Activated CD4-positive, alpha-beta T cell treated with anti-CD3 and anti-CD28 coated beads, Interleukin-2, amount 50 U/mL, for 24 hours (primary cell): ENCODE measurements at places on chromosomes 2 and 18.

DNA sequence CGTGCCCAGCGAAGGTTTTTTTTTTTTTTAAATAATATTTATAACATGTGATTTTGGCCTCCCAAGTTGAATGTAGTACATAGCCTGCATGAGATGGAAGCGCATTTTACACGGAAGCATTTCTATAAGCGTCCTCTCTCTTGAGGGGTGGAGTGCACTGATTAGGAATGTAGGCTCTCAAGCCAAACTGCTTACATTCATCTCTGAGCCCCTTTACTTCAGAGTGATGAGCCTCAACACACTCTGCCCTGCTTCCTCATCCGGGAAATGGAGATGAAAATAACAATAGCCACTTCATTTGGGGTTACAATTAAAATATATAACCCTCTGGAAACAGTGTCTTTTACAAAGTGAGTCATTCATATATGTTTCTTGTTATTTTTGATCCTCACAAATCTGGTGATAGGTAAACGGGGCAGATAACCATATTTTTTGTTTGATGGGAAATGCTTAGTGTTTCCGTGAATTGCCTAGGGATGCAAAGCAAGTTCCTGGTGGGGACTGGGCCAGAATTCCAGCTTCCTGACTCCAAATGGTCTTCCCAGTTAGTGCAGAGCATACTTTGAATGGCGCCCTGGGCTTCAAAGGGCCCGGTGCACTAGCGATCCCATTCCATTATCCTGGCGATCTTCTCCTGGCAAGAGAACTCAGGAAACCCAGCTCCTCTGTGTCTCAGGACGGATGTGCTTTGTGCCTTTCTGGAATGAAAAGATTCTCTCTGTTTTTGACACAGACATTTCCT lies 124.3 kb downstream of the PIEZO2 start:
- DNase-seq, result no peak

DNA sequence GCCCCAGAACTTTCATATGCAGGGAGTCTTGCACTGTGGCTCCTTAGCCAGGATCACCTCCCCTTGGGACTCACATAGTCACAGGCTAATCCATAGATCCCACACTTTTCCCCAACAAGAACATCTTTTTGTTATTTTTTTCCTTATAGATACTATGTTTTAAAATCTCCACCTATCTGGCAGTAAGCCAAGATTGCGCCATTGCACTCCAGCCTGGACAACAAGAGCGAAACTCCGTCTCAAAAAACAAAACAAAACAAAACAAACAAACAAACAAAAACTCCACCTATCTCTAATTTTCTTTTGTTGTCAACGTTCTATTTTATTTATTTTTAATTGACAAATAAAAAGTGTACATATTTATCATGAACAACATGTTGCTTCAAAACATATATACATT lies 141.7 kb downstream of the PDE11A start:
- DNase-seq, result no peak

- DNase-seq, result no peak
Measured at GRCh38 chr2:241895712-241896641, 26.4 kb downstream of the RTP5 start.

DNA sequence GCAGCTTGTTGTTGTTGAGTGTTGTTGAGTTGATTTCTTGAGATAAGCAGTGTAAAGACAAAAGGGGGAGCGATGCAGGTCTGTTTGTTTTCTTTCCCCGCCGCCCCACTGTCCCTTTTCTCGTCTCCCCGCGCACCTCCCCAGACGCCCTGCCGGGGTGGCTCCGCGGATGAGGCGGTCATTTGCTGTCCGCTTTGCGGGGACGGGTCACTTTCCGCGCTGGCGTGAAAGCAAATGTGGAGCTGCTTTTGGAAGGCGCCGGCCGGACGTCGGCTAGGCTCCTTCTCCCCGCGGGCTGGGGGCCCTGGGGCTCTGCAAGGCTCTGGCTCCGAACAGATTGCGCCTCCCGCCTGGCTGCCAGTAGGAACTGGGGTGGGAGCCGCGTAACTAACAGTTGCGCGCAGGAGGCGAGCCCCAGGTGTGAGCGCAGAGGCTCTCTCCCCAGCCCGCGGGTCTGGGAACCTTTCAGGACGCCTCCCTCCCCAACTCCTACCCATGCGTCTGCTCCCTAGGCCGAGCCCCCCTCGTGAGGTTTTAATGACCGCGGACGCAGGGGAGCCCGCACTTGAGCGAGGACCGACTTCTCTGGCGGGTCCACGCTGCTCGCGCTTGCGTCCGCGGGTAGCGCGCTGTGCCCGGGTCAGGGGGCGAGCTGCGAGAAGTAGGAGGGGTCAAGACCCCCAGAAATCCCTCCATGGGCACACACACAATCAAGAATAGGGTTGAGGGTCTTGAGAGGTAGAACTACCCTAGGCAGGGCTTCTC lies 146.6 kb downstream of the MEIS1 start:
- no peak for DNase-seq

DNA sequence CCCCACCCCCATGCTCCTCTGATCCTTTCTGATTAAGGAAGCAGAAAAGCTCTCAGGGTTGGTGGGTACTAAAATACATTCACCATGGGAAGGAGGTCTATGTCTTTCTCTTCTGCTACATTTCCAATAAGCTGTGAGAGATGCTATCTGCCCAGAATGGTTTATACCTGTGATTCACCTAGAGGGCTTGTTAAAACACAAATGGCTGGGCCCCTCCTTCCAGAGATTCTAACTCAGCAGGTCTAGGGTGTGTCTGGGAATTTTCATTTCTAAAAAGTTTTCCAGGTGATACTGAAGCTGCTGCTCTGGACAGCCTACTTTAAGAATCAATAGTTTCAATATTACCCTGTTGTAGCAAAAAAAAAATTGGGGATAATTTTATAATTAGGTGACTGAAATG lies 772.2 kb upstream of the ZEB2 start:
- no peak for DNase-seq

DNA sequence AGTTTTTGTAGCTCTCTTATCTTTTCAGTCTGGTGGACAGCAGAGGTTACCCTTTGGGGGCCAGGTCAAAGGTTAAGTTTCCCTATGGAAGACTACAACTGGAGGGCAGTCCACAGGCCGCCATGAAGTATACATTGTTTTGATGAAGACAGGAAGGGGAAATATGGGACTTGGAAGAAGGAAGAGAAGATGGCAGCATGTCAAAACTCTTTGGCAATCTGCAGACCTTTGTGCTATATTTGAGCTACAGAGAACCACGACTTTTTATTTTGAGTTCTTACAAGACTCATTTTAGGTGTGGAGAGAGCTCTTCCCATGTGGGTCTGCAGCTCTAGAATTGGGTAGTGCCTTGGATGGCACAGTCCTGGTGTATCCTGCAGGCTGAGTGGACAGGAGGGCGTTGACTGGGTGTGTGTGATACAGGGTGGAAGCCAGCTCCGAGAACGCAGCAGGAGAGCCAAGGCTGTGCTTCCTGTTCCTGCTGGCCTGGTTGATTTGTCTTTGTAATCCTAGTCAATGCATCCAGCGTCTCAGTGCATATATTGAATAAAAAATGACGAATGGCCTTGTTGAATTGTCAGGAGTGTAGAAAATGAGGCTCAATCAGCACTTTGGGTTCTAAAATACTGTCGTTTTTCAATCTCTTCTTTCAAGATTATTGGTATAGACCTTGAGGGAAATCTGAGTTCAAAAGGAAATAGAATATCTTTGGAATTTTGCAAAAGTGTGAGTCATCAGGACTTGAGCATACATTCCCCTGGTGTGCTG lies 11.5 kb downstream of the ITGA6 start:
- DNase-seq, result no peak

DNA sequence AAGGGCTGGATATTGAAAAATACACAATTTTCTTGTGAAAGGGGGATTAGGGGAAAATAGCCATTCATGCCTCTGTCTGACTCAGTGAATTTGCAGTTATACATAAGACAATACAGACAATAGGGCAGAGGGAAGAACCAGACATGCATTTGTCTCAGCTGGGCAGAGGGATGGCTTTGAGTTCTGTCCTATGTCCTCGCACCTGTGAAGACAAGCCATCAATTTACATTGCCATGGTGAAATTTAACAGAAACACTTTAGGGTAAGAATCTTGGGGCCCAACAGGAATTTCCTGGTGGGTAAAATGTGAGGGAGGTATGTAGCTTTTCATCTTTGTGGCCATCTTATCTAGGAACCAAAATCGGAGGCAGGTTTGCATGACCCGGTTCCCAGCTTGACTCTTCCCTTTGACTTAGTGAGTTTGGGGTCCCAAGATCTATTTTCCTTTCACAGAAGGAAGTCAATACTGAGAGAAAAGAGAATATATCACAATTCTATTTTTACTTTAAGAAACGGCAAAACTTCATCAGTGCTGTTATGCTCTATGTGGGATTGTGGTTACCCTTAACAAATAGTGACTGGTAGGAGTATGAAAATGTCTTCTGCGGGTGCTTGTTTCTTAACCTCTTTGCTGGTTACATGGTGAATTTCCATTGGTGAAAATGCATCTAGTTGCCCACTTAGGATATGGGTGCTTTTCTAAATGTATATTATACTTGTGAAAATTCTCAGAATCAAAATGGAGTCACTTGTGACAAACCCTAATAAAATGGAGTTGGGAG lies 221.8 kb downstream of the SPP2 start:
- no peak for DNase-seq

- no peak for DNase-seq
Measured at GRCh38 chr2:156380117-156380645, 47.7 kb upstream of the NR4A2 start.

- no peak for DNase-seq
Measured at GRCh38 chr2:4693266-4693665, 989.9 kb downstream of the DCDC2C start.

GRCh38 chr2:217711188-217711587 lies 291.6 kb downstream of the TNS1 start:
- no peak for DNase-seq

DNA sequence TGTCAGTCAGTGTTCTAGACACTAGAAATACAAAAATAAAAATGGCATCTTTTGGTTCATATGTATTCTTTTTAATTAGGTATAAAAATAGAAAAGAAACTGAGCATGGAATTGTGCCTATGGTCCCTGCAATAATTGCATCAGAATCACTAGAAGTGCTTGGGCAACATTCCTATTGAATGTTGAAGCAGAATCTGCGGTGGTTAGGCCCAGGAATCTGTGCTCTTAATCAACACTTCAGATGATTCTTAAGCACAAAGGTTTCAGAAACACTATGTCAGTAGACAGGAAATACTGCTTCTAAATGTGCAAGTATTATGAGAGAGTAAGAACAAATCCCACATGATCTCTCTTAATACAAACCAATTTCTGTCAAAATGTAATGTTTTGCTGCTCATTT lies 20.3 kb upstream of the RBBP8 start:
- no peak for DNase-seq

- no peak for DNase-seq
Measured at GRCh38 chr2:30149976-30150375, 3.2 kb downstream of the YPEL5 start.

DNA sequence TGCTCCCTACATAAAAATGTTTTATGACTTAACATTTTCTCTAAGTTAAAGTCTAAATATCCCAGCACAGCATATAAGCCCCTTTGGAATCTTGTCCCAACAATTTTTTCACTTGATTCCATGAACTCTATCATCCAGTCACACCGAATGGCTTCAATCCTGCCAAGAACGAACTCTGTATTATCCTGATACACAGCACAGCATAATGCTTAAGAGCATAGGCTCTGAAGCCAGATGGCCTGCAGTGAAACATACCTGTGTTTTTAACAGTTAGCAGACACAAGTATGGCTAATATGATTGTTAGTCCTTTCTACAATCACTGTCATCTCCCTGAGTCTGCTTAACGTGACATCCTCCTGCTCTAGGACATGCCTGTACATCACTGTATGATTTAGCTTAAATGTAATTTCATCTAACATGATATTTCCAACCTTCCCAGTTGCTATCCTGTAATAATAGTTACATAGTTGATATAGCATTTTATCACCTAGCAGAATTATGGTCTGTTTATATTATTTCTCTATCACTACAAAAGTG lies 669.5 kb downstream of the ERBB4 start:
- no peak for DNase-seq

GRCh38 chr2:236236559-236237452 lies 27.4 kb downstream of the ASB18 start:
- DNase-seq, result no peak

- DNase-seq, result no peak
Measured at GRCh38 chr2:929011-929735, 21.5 kb upstream of the SNTG2 start.

DNA sequence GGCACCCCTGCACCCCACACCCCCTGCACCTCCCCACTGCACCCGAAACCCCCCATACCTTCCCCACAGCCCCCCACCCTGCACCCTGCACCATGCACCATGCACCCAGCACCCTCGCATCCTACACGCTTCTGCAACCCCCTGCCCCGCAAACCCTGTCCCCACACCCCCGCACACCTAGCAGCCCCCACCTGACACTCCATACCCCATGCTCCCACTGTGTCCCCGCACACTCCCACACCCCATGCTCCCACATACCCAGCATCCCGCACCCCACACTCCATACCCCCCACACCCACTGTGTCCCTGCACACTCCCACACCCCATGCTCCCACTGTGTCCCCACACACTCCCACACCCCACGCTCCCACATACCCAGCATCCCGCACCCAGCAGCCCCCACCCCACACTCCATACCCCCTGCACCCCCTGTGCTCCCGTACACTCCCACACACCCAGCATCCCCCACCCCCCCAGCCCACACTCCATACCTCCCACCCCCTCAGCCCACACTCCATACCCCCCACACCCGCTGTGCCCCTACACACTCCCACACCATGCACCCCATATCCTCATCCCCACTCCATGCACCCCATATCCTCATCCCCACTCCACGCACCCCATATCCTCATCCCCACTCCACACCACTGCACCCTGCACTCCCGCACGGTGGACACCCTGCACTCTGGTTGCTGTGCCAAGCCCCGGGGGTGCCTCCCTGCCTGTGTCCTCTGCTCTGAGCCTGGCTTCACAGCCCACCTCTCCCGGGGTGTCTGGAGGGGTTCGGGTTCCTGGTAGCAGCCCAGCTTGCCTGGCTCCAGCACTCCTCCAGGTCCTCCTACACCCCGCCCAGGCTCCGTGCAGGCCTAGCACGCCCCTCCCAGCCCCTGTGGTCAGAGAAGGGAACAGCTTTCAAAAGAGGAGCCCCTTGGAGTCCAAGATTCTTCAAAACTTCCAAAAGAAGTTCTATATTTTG lies 93.9 kb upstream of the CTDP1 start:
- DNase-seq, result no peak

DNA sequence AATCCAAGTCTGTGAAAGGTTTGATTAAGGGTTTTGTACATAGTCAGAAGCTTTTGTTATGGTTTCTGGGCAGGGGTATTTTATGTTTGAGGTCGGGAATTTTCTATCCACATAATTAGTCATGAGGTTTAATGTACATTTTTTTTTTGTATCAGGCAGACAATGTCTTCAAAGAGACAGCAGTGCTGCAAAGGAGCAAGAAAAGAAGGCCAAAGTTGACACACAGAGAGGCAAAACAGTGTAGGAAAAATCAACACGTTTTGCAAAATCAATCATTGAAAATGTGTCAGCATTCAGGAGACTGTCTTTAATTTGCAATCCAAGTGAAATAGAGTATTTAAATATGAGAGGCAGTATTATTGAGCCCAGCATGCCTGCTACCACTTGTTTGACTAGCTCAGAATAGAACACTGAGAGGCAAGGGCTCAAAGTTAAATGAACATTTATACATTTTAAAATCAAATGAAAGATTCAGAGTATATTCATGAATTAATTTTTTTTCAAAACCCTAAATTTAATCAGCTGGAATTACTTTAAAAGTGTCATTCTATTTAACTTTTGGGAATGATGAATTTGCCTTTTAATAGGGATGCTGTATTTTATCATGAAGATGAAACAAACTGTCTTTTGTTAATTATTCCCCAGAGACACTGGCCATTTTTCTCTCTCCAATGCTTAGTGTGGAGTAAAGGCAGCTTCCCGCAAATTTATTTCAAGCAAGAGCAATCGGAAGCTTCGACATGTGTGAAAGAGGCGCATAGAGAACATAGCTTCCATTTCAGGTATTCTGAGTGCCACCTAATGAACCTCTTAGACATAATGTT lies 11.3 kb downstream of the VRK2 start:
- no peak for DNase-seq
